GM06990 (cell line): ENCODE measurements at places on chromosomes 2 and 18.
A peak's percentile ranks its signal among the peaks of the same experiment; 100 is the strongest.

GRCh38 chr2:105117565-105117964 lies 79.7 kb downstream of the MRPS9 start:
- DNase-seq = no peak

- DNase-seq = peak; percentile 74
Measured at GRCh38 chr18:77062518-77063003, 70.0 kb downstream of the MBP start.

- DNase-seq = no peak
Measured at GRCh38 chr18:11834772-11835171, 16.4 kb upstream of the CHMP1B start.

- no peak for DNase-seq
Measured at GRCh38 chr2:232335859-232336215, 42.7 kb upstream of the ALPP start.

- no peak for DNase-seq
Measured at GRCh38 chr2:122423934-122424333, 668.5 kb downstream of the TSN start.

DNA sequence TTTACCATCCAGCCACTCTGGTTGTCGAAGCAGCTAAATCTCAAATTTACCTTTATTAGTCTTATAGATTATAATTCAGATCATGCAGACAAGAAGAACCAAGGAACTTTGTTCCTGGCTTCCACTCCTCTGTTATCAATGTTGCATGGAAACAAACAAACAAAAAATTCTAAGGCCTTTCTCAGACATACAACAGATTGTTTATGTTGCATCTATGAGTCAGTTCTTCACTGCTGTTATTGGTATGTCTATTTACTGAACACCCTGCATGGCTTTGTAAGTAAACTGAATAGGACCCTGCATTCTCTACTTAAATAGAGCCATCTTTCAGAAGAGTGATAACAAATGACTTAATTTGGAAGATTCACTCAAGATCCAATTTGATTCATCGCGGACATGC lies 1.6 kb upstream of the ANKRD44 start:
- DNase-seq = no peak

DNA sequence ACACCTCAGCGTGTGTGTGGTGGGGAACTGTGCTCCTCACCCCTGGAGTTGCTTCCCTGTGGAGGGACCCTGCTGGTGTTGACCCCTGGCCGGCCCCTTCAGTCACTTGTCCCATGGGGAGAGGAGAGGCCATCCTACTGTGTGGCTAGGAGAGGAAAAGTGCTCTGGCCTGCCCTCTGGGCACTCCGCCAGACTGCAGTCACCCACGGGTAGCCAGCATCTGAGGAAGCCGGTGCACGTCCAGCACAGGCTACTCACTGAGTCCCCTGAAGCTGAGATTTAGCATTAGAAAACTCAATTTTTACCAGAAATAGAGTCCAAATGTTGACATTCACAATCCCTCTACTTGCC lies 211.5 kb upstream of the RAB6C start:
- no peak for DNase-seq

- DNase-seq = no peak
Measured at GRCh38 chr2:140918426-140918825, 1212.4 kb downstream of the LRP1B start.

DNA sequence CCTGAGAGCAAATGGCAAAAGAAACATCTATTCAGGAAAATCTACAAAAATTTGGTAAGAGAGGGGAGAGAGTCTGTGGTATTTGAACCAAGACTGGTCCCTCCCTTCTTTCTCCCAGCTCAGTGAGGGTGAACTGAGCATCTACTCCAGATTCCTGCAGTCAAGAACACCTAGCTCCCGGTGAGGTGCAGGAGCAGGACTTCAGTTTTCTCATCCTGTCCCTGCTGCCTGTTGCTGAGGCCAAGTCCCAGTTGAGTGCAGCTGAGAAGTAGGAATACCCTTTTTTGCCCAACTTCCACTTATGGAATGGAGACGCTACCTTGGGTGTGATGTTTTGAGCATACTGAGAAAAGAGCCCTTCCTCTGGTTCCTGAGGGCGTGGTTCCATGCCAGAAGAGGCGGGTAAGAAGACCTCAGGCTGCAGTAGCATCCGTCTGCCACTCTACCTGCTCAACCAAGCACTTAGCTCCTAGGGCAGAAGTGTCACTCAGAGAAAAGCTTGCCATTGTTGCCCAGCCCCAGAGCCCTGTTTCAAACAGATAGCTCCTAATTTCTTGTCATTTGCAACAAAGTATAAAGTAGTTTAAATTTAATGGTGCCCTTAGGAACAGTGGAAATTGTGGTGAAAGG lies 112.9 kb downstream of the SOS1 start:
- no peak for DNase-seq

- DNase-seq = no peak
Measured at GRCh38 chr2:11354363-11355154, 10.1 kb upstream of the ROCK2 start.

DNA sequence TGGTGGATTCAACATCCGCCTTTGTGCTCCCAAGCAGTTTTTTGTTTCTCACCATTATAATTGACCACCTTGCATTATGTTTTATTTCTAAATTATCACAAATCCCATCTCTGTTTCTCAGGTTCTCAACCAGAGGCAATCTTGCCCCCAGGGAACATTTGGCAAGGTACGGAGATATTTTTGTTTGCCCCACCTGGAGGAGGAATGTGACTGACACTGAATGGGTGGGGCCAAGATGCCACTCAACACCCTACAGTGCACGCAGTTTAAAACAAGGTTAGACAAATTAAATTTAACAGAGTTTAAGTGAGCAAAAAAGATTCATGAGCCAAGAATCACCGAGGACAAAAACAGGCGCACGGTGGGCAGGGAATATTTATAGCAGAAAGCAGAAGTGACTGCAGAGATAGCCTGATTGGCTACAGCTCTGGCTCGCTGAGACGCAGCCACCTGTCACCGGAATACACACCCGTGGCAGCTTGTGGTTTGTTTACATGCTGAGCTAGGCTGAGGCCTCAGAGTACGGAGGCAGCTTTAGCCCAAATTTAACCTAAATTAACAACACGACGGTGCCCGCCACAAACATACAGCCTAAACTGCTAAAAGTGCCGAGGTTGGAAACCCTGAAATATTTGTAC lies 150.0 kb upstream of the ALKAL2 start:
- peak; percentile 30 for DNase-seq

GRCh38 chr2:236086403-236086970 lies 81.7 kb downstream of the GBX2 start:
- no peak for DNase-seq

DNA sequence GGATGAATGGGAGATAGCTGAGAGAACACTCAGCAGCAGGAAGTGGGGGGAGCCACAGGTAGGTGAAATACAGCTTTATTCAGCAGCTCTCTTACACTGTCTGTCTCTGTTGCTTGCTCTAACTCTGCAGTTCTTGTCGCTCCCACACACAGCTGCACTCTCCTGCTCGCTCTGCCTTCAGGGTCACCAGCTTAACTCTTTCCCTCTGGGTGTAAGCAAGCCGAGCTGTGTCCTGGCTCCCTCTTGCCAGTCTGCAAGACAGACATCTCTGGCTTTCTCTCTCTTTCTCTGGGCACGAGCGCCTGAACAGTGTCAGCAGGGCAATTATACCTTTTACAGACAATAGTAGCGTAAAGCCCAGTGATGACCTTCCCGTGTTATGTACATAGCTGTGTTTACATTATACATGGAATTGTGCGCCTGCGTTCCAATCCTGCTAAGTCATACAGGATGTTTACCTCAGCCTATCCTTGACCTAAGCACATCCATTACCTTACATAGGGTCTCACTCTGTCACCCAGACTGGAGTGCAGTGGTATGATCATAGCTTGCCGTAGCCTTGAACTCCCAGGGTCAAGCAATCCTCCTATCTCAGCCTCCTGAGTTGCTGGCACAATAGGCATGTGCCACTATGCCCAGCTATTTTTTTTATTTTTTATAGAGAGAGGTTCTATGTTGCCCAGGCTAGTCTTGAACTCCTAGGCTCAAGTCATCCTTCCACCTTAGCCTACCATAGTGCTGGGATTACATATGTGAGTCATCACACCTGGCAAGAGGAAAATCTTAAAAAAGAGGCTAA lies 57.8 kb upstream of the CHN1 start:
- no peak for DNase-seq

DNA sequence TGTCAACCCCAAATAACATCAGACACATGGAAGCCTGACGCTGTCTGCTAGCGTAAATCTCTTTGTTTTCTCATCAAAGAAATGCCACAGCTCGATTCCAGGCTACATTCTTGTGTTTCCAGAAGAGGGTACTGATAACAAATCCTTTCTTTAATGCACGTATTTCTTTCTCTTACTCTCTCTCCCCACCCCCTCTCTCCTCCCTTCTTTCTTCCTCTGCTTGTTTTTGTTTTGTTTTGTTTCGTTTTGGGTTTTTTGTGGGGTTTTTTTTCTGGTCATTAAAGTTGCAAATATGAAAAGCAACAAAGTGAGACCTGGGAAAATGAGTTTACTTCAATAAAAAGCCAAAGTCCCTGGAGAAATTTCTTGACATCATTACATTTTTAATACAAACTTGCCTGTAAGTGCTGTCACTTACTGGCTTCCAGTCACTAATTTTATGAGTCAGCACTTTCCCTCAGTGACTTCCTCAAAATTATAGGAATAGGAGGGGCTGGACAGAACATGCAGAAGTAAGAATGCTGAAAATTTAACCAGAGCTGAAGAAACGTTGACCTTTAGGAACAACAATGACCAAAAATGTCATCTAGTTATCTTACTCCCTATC lies 106.7 kb upstream of the NABP1 start:
- peak; percentile 30 for DNase-seq

DNA sequence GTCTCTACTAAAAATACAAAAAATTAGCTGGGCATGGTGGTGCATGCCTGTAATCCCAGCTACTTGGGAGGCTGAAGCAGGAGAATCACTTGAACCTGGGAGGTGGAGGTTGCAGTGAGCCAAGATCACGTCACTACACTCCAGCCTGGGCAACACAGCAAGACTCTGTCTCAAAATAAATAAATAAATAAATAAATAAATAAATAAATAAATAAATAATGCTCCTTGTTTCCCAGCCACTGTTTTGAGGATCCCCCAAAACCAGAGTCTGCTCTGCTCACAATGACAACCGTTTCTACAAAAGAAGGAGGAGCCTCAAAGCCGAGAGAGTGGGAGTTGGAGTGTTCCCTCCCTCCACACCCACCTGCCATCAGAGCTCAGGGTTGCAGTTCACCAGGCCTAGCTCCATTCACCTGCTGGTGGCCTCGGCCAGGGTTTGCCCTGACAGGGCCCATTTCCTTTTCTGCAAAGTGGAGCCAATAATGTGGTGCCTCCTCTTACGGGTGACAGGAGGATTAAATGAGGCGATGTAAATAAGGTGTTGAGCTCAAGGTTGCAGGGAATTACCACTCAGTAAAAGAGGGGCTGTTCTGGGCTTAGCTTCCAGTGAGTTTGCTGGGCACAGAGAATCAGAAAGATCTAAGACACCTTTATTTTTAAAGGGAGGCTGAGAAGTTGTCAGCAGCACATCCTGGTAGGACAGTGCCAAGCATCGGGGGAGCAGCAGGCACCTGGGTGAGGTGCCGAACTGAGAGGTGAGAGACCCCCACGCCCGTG lies 25.5 kb downstream of the CRACDL start:
- no peak for DNase-seq

DNA sequence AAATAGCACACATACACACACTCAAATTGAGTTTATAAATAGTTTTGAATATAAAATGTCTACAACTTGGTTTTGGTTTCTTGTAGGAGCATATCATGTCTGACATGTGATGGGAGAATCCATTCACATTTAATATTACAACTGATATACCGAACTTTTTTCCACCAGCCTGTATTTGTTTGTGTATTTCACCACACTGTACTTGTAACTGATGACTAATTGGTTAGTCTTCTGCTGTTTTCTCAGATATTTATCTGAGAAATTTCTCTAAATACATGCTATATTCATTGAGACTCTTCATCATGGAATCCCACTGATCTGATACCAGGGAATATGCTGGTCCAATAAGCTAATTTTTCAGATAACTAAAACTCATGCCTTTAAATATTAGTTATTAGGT lies 56.3 kb upstream of the UBXN4 start:
- no peak for DNase-seq

DNA sequence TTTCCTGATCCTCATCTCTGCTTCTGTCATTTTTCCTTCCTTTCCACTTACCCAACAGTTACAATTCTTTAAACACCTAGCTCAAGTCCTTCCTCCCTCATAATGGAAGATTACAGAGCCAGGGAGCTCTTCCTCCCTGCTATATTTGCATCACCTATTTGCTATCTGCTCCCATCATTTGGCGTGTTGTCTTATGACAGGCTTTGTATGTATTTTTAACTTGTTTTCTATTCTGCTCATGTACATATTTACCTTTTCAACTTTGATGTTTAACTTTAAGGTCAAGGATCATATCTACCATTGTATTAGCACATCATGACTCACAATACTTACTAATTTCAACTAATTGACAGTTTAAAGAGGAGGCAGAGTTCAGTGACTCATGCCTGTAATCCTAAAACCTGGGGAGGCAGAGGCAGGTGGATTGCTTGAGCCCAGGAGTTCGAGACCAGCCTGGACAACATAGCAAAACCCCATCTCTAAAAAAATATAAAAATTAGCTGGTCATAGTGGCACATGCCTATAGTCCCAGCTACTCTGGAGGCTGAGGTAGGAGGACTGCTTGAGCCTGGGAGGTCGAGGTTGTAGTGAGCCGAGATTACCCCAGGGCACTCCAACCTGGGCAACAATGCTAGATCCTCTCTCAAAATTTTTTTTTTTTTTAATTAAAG lies 308.0 kb upstream of the STON1 start:
- no peak for DNase-seq

DNA sequence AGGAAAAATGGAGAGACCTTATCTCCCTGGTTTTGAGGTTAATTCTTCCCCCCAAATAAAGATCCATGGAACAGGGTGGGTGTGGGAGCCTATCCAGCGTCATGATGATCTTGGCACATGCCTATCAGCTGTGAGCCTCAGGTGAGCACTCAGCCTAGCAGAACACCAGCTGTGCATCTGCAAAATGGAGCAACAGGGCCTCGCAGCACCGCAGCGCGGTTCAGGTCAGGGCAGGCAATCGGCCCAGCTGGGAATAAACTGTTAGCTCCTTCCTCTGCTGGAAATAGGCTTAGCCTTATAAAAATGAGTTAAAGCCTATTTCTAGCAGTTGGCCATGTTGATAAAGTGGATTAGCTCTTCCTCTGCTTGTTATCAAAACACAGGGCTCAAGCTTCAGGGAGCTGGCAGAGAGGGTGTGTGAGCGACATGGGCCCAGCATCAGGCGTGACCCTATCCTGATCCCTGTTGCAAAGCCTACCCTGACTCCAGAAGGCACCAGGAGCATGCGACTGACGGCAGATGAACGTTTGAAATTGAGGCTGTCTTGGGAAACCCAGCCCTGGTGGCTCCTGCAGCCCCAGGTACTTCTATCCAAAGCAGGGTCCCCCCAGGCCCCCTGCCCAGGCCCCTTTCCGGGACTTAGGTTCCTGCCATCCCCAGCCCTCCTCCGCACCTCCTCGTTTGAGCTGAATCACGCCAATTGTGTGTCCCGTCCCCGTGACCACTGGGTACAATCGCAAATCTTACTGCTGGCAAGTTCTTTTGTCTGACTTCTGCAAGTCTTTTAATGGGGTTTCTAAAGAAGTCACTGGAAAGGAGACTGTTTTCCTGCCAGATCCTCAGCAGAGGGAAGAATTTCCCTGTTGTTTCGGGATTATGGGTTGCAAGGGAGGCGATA lies 35.4 kb downstream of the ARHGEF4 start:
- DNase-seq = no peak
